ENCODE measurements at places on chromosomes 3 and 15.
A peak's percentile ranks its signal among the peaks of the same experiment; 100 is the strongest.

GRCh38 chr3:195212033-195212748 is 58.8 kb downstream of the XXYLT1 start:
- DNase-seq = no peak

DNA sequence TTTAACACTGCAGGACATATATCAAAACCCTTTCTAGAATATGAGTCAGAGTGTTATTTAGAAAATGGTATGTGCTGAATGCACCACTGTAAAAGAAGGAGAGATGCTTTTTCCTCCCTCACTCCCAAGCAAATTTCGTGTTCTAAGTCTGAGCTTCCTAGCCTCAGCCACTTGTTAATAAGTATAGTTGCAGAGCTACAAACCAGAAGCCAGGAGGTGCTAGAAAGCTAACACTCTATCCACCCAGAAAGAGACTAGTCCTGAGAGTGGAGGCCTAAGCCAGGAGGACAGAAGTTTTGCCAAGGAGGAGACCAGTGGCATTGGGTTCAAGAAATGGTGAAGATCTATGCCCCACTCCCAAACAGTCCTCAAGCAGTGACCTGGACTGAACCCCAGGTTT is 40.5 kb upstream of the GYG1 start:
- peak; percentile 53 for DNase-seq

DNA sequence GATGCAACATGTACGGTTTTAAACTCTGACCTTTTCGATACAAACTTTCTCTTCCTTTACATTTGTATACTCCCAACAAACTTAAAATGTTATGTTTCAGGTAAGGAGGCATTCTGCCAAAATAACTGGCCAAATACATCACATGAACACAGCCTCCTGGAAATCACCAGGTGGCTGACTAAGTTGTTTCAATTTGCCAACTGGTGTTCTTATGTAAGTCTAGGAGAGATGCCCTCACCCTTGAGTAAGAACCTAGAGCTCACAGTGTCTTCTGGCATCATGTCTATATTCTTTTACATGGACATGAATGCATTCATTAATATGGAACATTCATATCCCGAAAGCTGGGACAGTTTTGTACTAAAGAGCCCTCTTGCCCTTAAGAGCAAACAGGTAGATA is 341.1 kb upstream of the NR2F2 start:
- no peak for DNase-seq

DNA sequence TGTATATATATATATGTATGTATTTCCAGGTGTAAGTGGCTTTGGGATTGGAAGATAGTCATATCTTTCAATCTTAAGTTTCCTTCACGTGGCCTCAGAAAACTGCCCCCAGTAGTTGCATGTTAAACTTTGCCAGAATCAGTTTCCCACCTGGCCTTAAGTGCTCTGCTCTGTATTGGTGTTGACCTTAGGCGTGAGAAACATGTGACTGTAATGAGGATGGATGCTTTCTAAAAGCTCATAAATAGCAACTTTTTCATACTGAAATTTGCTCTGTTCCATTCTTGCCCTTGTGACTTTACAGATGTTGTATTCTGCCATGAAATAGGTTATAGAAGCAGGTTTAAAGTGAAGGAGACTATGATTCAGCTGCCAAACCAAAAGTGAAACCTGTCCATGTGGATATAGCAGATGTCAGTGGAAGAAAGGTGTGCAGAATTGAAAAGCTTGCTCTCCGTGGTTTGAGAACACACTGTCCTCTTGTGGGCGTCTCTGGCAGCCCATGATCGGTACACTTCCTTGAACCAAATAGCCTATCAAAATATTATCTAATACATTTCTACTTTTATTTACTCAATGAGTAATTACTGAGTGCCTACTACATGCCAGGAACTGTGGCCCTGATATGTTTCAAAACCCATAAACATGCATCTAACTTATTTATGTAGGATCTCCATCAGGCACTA is 15.8 kb downstream of the SCG5 start:
- no peak for DNase-seq

GRCh38 chr15:68335251-68335650 is 57.7 kb downstream of the FEM1B start:
- peak; percentile 21 for DNase-seq

GRCh38 chr3:30954426-30954825 is 60.0 kb upstream of the GADL1 start:
- no peak for DNase-seq

DNA sequence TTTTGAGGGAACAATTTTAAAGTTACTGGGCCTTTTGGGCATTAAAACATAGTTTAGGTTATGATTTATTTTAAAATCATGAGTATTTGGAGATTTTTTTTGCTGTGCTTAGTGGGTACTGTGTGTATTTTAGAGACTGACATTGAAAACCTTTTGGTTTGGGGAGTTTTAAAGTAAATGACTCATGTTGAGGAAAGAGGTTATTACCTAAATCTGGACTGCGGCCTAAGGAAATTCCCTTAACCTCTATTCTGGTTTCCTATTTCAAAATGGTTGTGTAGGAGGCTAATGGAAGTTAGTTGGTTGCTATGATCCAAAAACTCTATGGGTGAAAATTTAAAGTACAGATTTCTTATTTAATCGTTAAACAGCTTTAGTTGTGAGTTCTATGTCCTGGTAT is 57.3 kb upstream of the DPH6 start:
- DNase-seq = peak; percentile 58

DNA sequence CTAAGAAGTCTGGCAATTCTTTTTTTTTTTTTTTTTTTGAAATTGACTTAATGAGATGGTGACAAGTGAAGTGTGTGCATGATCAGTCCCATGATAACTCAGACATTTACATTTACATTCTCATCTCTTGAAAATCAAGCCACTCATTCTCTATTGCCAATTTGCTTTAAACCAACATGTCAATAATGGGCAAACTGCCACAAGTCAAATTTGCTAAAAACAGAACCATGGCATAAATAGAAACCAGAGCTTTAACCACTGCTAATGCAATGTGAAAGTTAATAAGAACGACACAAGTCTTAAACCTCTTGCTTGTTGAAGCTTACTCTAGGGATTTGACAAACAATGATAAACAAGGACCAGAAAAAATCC is 12.0 kb upstream of the COL8A1 start:
- DNase-seq = no peak

DNA sequence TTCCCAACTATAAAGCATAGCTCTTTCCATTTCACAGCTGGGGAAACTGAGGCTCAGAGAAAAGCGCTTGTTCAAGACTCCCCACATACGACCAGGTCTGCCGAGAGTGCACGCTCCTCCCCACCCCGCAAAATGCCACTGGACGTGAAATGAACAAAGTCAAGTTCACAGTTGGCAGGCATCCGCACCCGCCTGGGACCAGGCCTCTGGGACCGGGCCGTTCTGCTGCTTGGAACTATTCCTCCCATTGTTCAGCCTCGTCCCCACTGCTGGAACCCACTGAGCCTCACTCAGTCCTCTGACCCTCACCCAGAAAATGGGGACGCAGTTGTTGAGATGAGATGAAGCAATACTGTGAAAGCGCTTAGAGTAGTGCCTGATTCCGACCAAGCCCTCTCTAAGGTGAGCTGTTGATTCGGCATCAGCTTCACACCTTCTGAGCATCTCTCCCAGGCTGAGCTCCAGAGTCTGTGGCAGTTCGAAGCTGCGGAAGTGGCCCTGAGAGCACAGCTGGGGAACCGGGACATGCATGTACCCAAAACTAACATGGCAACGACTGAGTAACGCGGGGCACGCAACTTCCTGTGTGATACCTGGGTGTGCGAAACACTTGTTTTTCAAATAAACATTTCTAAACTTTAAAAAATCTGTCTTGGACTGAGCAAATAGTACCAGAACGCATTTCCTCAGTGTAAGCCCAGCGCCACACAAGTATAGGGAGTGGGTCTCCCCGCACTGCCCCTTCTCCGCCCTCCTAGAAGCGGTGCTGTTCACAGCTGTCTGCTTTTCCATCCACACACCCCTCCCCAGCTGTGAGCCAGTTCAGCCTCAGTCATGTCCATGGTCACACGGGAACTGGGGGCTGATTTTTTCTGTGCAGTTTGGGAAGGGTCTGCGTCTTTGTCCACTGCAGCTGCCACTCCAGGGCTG is 93.4 kb downstream of the CHSY1 start:
- DNase-seq = no peak
